ENCODE measurements at places on chromosomes 6 and 20.

DNA sequence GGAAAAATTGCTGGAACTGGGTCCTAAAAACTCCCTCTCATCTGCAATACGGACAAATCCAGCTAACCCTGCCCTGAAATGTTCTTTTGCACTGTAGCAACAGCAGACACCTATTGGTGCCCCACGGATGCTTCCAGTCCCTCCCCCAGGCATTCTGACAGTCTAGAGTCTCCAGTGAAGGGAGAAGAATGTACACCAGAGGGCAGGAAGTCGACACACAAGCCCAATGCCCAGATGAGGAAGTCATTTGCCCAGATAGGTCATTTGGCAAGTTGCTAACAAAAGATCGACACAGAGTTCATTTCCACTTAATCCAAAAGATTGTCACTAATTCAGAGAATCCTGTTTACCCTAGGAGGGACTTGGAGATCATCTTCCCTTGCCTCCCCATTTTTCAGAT lies 293.0 kb upstream of the PRDM1 start:
- no peak for DNase-seq

GRCh38 chr6:11166948-11167347 lies 55.4 kb upstream of the ERVFRD-1 start:
- no peak for DNase-seq

DNA sequence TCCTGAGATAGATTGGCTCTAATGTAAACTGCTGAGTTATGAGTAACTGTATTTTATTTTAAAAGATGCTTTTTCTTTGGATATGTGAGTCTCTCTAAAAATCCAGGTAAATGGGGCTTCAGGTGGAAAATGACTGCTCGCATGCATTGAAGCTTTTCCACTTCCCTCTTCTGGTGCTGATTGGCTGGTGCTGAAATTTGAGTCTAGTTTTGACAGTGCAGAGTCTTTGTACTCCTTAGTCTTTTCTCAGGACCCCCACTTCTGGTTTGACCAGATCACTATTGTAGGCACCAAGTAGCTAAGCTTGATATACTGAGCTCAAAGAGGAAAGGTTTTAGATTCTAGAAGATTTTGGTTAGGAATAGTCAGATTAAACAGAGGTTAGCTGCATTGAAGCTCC lies 60.7 kb upstream of the TULP4 start:
- no peak for DNase-seq

DNA sequence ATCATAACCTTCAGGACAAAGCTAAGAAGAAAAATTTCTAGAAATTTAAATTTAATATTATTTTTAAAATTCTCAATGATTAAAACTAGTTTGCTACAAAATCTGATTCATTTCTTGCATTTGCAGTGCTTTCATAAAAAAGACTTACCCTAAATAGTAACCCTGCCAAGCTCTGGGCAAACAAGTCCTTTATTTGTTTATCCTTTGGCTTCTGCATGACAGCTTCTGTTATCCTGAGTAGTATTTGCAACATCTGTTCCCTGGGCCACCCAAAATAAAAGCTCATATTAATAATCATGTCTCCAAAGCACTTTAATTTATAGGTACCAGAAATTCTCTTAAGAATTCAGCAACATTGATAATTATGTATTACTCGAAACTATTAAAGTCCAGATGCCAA lies 101.3 kb downstream of the RALGAPA2 start:
- DNase-seq: peak; percentile 28

GRCh38 chr6:128520436-128521281 lies at the start of gene PTPRK:
Gene PTPRK, minus strand, starts transcription at chr6:128520599. Its CDS starts 241 bp downstream, at chr6:128520358.
- peak; percentile 97 for DNase-seq

DNA sequence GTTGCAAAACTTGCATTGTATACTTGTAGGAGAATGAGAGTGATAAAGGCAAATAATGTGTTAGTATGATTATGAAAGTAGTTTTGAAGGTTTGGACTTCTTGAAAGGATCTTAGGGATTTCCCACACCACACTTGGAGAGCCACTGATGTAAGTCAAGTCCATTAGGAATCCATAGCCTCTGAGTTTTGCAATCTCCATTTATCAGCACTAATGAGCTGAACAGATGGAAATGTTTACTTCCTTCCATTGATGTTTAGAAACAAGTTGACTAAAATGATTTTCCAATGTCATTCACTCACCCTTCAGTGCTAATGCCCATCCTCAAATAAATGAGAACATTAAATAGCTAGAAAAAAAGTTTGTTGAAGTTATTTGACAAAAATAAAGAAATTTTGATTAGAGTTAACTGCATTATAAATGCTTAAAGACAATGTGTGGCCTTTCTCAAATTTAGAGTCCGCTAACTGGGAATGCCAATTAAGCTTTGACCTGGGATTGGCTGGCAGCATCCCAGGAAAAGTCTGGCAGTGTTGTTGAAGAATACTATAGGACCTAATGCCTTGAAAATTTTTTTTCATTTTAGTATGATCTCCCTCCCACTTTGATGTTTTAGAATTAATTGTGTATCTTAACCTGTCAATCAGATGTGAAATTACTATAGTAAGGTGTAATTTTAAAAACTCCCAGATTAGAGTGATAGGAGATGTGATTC lies 68.0 kb downstream of the SLC35F1 start:
- no peak for DNase-seq

GRCh38 chr6:35468181-35468979 lies at the start of gene RPL10A:
Gene RPL10A, plus strand, starts transcription at chr6:35468401. Its CDS starts 34 bp downstream, at chr6:35468435.
- DNase-seq: peak; percentile 96

- no peak for DNase-seq
These were observed 399.5 kb downstream of the PHF3 start for GRCh38 chr6:64034910-64035655.

- no peak for DNase-seq
These were observed 5.2 kb downstream of the TMEM30A start for GRCh38 chr6:75279418-75279817.

DNA sequence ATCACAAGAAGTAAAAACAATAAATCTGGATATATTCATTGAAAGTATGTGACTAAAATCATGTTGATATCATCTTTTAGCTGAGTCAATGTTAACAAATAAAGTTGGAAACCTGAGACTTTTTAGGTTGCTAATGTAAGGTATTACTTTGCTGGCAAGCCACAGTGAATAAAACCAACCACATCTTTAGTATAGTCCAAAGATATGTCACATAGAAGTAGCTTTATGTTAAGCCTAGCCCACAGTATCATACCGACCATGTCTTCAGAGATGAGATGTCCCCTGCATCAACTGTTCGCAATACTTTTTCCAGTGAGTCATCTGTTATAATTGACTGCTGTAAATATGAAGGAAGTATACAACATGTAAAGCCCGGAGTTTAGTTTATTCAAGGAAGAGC lies 107.6 kb upstream of the MCHR2 start:
- DNase-seq: no peak

- no peak for DNase-seq
These were observed 45.0 kb downstream of the ELMO2 start for GRCh38 chr20:46361381-46361780.

DNA sequence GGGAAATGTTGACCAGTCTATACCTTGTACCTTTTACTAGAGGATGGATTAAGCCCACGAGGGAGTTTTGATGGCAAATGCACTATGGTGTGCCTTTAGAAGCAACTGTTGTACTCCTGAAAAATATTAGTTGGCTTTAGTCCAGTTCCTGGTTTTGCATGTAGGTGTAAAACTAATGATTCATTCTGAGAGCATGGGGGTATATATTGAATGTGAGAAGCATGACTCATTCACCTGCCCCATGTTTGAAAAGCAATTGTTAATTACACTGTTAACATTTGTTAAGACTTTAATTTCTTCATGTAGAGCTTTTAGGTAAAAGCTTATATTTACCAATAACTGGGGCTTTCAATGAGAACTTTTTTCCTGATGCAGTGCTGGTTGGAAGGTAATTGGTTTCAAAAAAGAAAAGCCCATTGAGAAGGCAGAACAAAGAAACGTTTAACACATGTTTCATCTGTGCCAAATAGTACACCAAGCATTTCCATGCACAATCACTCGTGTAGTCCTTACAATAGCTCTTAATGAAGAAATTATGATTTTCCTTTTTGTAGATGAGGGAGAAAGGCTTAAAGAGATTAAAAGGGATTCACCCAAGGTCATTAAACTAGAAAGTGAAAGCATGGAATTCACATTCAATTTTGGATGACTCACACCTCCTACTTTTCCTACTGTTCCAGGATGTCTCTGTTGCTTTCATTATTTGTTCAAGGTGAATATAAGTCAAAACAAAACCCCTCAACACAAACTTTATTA lies 134.1 kb downstream of the CCDC170 start:
- no peak for DNase-seq

GRCh38 chr6:155787168-155787567 lies 331.5 kb upstream of the NOX3 start:
- DNase-seq: no peak

DNA sequence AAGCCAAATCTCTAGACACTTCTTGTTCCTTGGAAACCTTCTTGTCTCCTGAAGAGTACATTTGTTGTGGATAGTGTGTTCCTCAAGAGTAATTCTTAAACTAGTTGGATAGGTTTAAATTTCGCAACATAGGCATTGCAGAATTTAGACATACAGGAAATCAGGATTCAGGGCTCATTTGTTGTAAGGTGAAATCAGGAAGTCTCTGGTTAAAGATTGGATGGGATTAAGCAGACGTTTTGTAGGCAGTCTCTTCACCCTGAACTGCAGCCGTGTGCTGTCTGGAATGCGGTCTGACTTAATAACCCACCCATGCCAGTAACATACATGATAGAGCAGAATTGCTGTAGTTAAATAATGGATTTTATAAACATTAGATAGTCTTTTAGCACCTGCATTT lies 21.7 kb downstream of the HIVEP1 start:
- DNase-seq: no peak

- peak; percentile 4 for DNase-seq
These were observed 41.5 kb upstream of the KCNQ5 start for GRCh38 chr6:72580281-72580940.

DNA sequence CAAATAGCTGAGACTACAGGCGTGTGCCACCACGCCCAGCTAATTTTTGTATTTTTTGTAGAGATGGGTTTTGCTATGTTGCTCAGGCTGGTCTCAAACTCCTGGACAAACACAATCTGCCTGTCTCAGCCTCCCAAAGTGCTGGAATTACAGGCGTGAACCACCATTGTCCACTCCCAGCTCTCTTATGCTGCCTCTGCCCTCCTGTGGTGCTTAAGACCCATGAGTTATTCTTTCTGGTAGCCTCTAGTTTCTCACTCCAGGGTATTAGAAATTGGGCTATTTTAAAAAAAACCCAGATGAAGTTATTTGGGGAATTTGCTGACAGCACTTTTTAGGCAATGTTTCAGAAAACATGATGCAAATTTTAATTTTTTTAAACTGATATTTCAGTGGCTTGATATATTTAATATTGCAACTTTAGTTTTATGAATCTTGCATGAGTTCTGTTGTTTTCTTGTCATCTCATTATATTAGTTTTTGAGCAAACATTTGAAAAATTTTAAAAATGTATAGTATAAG lies 114.0 kb upstream of the FOXO3 start:
- DNase-seq: no peak

DNA sequence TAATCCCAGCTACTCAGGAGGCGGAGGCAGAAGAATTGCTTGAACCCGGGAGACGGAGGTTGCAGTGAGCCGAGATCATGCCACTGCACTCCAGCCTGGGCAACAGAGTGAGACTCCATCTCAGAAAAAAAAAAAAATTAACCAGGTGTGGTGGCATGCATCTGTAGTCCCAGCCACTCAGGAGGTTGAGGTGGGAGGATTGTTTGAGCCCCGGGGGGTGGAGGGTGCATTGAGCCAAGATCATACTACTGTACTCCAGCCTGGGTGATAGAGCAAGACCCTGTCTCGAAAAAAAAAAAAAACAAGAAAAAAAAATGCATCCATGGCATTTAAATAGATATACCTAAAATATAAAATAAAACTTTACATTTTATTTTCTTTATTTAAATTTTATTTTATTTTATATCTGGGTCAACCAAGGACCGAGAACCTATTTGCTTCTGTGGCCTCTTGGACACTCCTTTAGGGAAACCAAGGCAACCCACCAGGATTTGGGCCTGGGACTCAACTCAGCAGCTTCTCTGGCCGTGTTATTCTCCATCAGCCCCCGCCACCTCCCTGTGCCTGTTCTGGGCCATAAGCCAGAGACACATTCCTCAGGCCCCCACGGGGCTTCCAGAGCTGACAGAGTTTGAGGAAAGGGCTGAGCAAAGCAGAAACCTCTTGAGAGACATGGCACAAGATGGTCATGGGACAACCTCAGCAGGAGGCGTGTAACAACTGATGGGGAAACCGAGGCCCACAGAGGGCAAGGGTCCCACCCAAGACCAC lies 6.2 kb downstream of the SNTA1 start:
- no peak for DNase-seq

- no peak for DNase-seq
These were observed 260.2 kb downstream of the BCKDHB start for GRCh38 chr6:80366714-80367113.

DNA sequence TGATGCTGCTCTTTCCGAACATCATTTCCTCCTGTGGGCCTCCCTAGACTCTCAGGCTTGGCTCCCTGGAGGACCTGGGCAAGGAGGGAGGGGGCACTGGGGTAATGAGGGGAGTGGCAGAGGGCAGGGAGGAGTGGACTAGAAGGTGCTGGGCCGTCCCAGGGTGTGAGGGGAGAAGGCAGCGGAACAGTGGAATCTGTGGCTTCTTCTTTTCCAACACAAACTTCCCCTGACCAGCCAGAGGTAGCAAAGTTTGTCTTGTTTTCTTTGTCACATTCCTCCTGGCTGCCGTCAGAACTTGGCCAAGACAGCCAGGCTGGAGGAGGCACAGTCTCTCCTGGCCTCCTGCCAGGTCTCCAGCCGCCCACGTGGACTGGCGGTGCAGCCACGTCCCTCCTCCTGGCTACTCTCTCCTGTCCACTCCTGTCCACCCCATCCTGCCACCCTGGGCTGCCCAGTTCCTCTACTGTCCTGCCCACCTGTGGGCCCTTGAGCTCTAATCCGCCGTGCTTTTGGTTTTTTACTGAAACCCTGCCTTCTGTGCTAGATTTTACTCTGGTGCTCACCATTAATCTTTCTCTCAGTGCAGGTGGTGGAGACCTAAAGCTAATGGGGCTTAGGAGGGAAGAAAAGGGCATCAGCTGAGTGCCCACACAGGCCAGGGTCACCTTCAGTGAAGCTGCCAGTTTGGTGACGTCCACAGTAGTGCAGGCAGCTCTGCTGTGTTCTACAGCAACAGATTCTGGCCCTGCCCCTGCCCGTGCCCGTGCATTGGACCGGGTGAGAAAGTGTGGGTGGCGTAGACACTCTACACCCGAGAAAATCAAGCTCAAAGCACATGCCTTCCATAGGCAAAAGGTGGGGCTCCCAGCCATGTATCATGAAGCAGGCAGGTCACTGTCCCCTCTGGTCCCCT lies 2.8 kb upstream of the CDSN start:
- no peak for DNase-seq

Measured in NCI-H146 (cell line).